ENCODE measurements at places on chromosomes 2 and 18.

DNA sequence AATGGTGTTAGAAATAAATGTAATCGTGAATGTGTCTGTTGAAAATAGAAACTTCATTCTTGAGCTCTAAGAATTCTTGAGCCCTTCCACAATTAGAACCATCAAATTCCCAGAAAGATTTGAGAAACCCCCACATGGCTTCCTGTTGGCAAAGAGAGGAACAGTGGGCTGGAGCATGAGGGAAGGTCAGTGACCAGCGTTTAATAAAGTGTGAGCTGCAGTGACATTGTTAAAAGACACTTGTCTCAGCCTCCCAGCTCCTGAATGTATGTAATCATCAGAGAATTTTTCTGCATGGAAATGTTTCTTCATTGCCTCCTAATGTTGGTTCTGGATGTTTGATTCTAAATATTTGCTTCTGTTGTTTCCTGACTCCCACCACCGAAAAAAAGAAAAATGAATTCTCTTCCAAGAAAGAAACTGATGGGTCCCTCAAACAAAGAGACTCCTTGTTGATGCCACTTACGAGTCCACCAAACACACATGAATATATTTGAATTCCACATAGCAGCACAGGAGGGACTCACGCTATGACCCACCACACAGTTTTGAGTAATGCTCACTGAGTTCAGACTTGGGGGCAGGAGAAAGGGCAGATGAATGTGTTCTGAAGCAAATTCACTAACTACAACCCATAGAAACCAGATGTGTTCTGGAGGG lies 225.1 kb upstream of the KLHL29 start:
- DNase-seq = no peak

DNA sequence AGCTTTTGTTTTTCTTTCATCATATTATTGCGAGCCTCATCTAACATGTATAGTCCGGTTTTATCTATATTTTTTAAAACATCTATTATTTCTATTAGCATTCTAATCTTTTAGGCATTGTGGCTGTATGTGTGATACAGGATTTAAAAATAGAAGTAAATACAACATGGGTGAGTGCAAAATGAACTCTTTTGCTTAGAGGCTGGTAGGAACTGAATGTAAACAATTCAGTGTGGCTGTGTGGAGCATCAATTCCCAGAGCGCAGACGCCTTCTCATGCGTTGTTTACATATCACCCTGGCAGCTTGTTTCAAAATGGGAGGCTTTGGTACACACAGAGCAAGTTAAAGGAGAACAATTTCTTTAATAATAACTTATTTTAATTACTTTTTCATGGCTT lies 836 bp downstream of the DTNA start:
- DNase-seq = no peak

GRCh38 chr2:57943315-57943714 lies 103.3 kb upstream of the VRK2 start:
- no peak for DNase-seq

GRCh38 chr2:121093692-121094091 lies 191.3 kb downstream of the TFCP2L1 start:
- no peak for DNase-seq

DNA sequence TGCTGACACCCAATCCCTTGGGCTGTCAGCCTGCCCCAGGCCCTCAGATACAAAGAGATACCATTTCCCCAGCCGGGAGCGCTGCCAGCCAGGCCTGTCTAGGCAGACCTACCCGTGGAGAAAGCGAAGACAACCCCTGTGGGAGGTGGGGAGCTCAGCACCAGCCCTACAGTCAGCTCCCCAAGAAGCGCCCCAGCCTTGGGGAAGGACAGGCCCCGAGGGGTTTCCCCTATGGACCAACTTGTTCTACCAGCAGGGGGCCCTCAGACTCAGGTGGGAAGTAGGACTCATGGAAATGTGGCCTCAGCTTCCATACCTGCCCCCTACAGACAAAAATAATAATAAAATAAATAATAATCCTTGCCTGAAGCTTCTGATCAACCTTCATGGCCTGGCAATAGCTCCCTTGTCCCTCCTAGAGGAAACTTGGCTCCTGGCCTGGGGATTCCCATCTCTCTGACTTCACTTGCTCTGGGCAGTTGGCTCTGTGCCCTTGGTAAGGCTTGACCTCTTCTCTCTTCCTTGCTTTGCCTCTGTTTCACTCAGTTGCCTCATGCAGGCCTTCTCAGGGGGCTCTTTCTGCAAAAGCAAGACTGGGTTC lies 7.0 kb downstream of the SLC35F6 start:
- peak; percentile 89 for DNase-seq

DNA sequence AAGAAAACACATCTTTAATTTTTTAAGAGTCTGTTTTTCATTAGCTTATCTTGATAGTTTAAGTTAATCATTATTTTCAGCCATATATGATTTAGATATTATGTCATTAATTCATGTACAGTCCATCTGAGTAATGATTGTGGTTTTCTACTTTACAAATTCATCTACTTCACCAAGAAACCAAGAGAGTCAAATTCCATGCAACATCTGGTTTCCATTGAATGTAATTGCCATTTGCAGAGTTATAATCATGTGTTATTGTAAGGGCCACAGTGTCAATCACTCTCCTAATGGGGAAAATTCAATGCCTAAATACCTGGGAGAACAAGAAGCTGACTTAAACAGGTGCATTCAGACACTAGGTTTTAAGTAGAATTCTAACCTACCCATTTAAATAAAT lies 217.2 kb upstream of the OSR1 start:
- no peak for DNase-seq

- no peak for DNase-seq
Measured at GRCh38 chr2:181483211-181483610, 26.0 kb downstream of the ITGA4 start.

DNA sequence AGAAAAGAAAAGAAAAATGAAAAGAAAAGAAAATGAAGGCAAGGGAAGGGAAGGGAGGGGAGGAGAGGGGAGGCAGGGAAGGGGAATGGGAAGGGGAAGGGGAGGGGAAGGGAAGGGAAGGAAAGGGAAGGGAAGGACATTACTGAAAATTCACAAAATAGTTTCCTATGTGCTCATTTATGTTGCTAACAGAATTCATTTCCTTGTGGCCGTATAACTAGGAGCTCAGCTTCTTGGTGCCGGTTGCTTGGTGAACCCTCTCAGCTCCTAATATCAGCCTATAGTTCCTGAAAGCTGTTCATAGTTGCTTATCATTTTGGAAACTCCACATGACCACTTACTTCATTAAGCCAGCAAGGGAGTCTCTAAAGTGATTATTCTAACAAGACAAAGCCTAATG lies 379.8 kb upstream of the TMEFF2 start:
- no peak for DNase-seq

- DNase-seq = no peak
Measured at GRCh38 chr2:160916300-160916699, 243.9 kb upstream of the TANK start.

GRCh38 chr18:56112013-56112749 lies 524.2 kb upstream of the TCF4 start:
- peak; percentile 70 for DNase-seq

- peak; percentile 23 for DNase-seq
Measured at GRCh38 chr18:38369772-38370690, 804.4 kb upstream of the CELF4 start.

DNA sequence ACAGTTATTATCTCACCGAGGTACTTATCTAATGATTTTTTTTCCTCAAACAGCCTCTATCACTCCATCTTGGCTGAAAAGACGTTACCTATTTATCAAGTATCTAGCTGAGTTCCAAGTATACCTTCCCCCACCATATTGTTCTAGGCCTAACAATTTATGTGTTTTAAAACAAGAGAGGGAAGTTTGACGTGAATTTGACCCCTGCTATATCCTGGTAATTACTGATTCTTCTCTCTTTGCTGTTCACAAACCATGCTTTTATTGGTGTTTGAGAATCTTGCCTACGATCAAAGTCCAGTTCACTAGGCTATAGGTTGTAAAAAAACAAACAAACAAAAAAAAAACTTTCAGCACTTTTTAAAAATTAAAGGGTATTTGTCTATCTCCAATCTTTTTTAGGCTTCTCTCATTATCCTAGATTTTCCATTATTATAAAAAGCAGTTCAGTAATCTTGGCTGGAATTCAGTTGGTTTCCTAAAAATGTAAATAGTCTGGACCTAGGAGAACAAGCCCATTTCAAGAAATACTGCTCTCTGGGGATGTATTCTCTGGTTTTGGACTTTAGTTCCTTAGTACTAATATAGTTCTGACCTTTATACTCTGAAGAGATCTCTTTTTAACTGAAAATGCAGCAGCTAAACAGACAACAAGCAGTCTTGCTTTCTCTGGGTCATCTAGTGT lies 505.4 kb downstream of the CPS1 start:
- no peak for DNase-seq

DNA sequence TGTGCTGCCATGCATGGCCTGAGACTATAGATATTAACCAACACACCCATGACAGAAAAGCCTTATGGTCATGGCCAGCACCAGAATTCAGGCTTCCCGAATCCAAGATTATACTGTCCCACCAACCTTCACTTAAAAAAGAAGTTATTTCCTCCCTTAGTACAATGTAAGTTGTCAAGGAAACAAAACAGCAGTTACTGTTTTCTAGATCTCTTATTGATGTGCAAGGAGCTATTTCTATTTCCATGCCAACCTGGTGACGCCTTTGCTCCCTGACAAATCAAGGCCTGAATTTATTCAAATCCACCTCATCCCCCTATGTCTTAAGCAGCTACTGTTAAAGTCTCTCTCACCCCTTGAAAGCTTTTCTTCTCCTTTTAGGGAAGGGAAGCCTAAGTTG lies 249.3 kb downstream of the ZNF521 start:
- no peak for DNase-seq

DNA sequence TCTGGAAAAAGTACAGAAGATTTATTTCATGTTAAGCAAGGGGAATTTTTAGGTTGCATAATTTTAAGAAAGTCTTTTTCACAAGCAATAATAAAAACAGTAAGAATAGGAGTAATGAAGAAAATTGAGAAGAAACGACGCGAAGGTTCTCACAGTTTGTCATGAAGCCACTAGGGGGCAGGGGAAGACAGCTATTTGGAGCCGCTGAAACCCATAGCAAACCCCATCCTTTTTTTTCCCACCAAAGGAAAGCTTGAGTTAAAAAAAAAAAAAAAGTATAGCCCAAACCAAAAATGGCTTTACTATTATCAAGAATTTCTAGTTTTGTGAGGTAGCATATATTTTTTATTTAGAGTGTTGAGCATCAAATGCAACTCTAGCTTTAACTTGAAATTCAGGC lies 300.9 kb downstream of the PHLPP1 start:
- peak; percentile 53 for DNase-seq

- no peak for DNase-seq
Measured at GRCh38 chr2:54546923-54547720, 91.0 kb downstream of the SPTBN1 start.

DNA sequence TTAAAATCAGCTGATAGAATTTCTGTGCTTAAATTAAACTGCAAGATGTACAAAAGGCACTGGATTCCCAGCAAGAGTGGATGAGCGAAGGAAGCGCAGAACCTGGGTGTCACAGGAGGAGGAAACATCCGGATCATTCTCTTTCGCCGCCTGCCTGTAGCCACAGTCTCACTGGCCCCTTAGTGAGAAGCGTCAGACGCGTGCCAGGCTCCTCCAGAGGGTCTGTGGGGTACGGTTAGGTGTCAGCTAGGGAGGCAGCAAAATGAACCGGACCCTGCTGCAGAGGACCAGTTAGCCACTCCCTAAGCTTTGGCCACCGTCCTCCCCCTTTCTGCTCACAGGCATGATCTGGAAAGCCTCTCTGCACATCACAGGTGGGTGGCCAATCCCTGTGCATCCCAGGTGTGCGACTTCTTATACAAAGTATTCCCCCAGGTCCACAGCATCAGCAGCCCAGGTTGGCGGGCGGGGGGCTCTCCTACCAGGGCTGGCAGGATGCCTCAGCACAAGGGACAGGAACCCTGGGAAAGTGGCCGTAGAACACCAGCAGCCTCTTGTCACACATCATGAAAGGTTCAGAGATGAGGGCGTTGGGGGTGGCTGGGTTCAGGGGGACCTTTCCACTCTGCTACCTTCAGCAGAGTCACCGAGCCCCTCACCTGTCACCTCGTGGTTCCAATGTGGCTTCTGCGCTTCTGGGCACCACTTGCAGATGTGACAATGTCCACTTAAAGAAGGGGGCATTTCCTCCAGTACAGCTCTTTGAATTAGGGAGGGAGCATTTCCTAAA lies 61.1 kb upstream of the SLC66A3 start:
- DNase-seq = no peak
